Naive B cell (primary cell): ENCODE measurements at places on chromosomes 5 and 9.

DNA sequence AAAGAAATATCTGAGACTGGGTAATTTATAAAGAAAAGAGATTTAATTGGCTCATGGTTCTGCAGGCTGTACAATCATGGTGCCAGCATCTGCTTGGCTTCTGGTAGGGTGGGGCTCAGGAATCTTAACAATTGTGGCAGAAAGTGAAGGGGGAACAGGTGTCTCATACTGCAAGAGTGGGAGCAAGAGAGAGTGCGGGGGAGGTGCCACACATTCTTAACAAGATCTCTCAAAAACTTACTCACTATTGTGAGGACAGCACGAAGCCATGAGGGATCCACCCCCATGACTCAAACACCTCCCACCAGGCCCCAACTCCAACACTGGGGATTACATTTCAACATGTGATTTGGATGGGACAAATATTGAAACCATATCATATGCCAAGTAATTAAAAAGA lies 70.1 kb upstream of the PANK3 start:
- DNase-seq = no peak

GRCh38 chr5:170716396-170716795 lies 67.1 kb upstream of the GABRP start:
- no peak for DNase-seq

DNA sequence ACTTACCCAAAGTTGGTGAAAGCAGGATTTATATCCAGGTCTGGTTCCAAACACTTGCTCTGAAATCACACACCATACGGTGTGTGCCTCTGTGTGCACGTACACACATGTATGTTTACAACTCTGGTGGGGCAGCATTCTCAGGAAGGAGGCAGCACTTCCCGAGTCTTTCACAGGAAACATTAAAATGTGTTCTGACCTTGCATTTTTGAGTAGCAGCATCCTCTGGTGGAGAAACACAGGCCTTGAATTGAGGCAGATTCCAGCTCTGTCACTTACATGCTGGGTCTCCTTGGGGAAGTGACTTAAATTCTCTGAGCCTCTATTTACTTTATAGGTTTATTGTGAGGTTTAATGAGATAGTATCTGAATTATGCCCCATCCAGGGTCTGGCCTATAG lies 126.4 kb downstream of the RGS3 start:
- no peak for DNase-seq

- DNase-seq = no peak
Observed at GRCh38 chr9:108086624-108087023, 597.1 kb upstream of the KLF4 start.

- no peak for DNase-seq
Observed at GRCh38 chr5:64775291-64775690, 6.6 kb downstream of the CWC27 start.

DNA sequence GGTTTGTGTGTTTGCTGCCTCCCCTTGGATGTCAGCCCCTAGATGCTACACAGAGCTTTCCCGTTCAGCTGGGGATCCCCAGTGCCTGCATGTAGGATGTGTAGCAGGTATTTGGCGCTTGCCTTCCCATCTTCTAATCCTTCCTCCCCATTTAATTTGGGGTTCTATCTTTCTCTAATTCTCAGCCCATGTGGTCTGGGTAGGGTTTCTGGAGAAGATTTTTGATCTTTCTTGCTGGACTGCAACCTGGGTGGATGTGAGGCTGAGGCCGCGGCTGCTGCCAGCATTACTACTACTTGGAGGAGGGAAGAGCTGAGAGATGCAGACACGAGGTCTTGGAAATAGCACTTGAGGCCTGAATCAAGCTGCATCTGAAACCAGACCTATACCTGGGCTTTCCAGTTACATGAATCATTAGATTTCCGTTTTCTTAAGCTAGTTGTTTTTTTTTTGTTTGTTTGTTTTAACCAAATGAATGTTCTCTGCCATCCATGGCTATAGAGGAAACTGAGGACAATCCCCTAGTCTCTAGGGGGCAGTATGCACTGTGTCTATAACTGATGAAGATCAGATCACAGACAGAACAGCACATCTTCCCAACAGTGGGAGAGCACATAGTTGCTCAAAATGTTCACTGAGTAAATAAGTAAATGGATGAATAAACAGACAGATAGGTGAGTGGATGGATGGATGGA lies 178.6 kb downstream of the FGF18 start:
- no peak for DNase-seq

DNA sequence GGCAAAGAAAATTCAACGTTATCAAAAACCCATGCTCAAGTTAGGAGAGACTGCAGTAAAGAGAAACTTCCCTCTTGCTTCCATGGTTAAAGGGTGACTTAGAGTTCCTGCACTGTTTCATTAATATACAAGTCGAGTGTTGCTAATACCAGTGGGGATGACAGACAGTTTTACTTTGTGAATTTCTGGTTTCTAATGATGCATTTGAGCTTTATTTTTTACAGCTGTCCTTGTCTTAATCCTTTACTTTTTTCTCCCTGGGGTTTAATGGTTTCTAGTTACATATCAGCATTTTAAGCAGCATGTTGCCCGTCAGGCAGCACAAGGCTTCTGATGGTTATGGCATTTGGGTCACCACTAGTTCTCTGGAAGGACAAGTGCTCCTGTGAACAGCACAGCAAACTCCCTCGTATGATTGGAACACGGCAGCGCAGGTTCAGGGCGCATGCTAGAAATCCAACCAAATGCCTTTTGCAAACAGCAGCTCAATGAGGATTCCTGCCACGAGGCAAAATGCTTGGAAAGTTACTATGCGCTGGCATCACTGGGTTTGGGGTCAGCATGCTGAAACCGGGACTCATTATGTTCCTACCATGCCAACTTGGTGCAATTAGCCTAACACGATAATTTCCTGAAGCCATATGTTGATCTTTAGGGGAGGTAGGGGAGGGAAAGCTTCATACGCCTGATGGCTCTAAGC lies 463.8 kb downstream of the BNC2 start:
- DNase-seq = no peak

GRCh38 chr9:136448655-136449054 lies 9.0 kb upstream of the INPP5E start:
- no peak for DNase-seq

DNA sequence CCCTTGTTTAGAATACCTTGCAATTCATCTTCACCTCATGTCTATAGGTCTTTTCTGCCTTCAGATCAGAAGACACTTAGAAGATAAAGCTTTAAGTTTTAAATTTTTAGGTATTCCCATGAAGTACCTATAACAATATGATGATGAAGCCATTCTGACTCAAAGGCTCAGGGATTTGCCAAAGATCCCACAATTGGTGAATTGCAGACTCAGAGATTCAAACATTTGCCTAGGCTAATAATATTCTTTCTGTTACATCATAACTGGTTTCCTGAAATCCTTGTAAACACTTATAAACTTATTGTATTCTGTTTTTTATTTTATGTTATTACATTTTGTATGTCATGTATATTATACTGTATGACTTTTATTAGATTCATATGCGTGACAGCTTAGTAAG lies 62.8 kb upstream of the ZFAND5 start:
- DNase-seq = no peak

DNA sequence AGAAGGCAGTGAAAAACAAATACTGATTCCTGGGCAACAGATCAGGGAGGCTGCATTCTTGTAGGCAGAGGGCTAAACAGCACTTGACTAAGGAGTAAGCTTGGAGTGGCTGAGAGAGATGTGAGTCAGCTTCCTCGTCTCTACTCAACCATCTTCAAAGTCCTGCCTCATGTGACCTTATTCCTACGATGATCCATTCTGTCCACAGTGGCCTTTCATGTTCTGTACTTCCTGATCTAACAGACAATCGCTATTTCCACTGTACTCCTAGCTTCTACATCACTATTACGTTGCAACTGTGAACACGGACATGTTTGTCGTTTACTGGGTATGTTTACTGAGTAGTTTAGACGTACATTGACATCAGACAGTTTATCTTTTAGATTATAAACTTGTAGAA lies 365.4 kb downstream of the ARL15 start:
- DNase-seq = no peak

DNA sequence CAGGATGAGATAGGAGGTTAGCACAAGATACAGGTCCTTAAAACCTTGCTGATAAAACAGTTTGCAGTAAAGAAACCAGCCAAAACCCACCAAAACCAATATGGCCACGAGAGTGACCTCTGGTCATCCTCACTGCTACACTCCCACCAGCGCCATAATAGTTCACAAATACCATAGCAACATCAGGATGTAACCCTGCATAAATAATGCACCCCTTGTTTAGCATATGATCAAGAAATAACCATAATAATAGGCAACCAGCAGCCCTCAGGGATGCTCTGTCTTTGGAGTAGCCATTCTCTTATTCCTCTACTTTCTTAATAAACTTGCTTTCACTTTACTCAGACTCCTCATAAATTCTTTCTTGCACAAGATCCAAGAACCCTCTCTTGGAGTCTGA lies 86.9 kb upstream of the PRSS3 start:
- DNase-seq = no peak

DNA sequence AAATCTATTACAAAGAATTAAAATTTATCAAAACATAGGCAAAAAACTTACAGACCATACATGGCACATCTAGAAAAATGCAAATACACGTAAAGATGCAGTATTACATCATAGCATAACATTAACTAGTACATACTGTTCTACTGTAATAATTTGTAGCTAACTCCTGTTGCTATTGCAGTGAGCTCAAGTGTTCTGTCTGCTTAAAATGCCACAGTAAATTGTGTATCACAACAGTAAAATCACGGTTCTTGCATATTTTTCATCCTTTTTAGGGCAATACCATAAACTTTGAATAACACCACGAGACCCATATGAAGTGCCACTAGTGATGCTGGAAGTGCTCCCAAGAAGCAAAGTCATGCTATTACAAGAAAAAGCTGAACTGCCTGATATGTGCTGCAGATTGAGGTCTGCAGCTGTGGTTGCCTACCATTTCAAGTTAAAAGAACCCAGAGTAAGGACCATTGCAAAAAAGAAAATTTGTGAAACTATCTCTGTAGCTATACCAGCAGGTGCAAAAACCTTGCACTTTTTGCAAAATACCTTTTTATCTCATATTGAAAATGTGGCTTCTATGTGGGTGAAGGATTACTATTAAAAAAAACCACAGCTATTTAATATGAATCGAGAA lies 14.2 kb downstream of the HOMER1 start:
- DNase-seq = no peak
